ENCODE measurements at places on chromosomes 4 and X.

DNA sequence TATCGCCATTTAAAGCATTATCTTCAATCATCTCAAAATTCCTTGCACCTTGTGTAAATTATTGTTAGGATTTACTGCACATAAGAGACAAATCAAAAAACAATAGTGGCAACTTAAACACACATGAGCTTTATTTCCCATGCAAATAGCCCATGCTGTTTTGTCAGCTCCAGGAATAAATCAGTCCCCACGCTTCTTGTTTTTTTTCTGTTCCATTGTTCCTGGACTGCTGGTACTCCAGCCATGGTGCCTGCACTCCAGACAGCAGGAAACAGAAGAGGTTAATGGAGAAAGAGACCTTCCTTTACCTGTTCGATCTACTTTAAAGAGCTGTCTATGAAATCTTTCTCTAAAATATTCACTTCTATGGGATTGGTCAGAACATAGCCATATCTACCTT, 1515.7 kb upstream of the TENM3 start:
- no peak for DNase-seq

DNA sequence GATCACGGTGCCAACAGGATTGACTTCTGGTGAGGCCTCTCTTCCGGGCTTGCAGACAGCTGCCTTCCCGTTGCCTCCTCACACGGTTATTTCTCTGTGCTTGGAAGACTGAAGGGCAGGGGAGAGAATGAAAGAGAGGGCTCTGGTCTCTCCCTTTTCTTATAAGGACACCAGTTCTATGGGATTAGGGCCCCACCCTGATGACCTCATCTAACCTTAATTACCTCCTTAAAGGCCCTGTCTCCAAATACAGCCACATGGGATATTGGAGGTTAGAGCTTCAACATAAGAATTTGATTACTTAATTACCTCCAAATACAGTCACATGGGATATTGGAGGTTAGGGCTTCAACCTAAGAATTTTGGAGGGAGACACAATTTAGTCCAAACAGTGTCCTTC, 46.5 kb downstream of the EVC start:
- no peak for DNase-seq

- DNase-seq: no peak
These were observed 26.4 kb upstream of the MMRN1 start for GRCh38 chr4:89868276-89868675.

GRCh38 chr4:144902614-144903013, 195.4 kb downstream of the ANAPC10 start:
- DNase-seq: no peak

- DNase-seq: no peak
These were observed 28.9 kb upstream of the MTMR1 start for GRCh38 chrX:150664290-150664689.

GRCh38 chr4:148778980-148779675, 336.9 kb upstream of the NR3C2 start:
- DNase-seq: no peak

- no peak for DNase-seq
These were observed 9.3 kb downstream of the PAPSS1 start for GRCh38 chr4:107710493-107711459.

- no peak for DNase-seq
These were observed 78.1 kb upstream of the DHRSX start for GRCh38 chrX:2578864-2579263.

DNA sequence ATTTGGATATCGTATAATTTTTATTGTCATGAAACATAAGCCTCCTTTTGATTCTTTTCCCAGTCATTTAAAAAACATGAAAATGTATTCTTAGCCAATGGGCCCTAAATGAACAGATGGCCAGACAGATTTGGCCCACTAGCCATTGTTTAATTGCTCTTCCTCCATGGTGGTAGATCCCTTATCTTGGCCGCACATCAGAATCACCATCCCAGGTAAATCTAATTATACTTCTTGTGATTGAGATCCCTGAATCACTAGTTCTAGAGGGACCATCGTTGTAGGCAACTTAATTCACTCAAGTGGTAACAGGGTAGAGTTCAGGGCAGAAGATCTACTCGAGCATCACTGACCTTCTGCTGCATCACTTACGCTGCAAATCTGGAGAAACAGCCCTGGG, 24.1 kb upstream of the VCX3A start:
- DNase-seq: no peak

GRCh38 chrX:67544281-67545035, 637 bp downstream of the AR start:
- DNase-seq: no peak

DNA sequence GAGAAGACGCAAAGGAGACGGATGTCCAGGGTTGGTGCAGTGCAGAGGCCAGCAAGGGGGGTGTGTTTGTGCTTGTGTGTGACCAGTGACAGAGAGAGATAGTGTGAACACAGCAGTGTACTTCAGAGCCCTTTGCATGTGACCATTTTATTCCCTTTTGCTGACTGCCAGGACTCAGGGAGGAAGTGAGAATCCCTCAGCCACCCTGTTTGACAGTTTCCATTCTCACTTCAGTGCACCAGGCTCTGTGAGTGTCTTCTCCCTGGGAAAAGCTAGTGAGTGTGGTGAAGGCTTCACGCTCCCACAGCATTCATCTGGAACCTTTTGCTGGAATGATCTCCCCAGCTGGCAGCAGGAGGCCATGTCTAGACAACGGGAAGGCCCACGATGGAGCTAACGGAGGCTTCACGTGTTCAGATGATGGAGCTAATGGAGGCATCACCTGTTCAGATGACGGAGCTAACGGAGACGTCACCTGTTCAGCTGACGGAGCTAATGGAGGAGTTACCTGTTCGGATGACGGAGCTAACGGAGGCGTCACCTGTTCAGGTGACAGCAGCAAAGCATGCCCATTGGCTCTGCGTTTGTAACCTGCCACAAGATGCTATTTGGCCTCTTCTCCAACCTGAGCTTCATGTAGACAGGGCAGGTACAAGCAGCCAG, 195.4 kb downstream of the AFAP1 start:
- no peak for DNase-seq

DNA sequence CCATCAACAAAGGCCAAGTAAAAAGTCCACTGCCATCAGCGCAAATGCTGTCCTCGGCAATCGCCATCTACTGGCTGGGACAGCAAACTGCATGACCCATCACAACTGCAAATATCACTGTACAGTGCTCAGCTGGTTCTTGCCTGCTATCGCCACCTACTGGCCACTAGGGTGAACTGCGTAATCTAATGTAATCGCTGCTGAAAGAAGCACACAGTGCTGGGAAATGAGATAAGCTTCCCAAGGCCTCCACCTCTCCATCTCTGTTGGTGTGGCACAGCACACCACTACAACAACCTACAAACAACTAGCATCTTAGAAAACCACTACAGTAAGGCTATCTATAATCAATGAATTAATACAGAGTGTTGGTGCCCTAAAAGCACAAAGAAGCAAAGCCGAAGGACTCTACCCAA, 298.3 kb downstream of the TEX13A start:
- DNase-seq: no peak

GRCh38 chrX:67717571-67717970, 173.8 kb downstream of the AR start:
- no peak for DNase-seq

- no peak for DNase-seq
These were observed 59.9 kb upstream of the CDKN2AIP start for GRCh38 chr4:183384516-183384915.

- no peak for DNase-seq
These were observed 77.8 kb downstream of the CD38 start for GRCh38 chr4:15855804-15856475.

DNA sequence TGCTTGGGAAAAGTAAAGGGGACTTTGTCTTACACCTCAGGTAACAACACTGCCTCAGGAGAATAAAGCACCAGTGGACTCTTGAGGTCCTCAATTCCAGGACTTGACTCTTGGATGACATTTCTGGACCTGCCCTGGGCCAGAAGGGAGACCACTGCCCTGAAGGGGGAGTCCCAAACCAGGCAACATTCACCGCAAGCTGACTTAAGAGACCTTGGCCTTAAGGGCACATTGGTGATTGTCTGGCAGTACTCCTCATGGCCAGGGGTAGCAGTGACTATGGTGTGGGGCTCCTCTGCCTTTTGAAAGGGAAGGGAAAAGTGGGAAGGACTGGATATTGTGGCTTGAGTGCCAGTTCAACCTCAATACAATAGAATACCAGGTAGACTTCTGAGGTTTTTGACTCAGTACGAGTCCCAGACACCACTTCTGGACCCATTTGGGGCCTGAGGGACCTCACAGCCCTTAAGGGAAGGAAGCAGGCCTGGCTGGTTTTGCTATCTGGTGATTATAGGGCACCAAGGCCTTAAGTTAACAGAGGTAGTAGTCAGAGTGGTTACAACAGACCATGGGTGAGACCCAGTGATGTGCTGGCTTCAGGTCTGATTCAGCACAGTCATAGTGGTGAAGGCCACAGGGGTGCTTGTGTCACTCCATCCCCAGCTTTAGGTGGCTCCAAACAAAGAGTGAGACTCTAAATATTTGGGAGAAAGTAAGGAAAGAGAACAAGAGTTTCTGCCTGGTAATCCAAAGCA, 121.2 kb upstream of the TET2 start:
- no peak for DNase-seq

- DNase-seq: no peak
These were observed 739 bp downstream of the GAK start for GRCh38 chr4:931194-931959.

GRCh38 chr4:20840648-20841190, 140.5 kb downstream of the PACRGL start:
- DNase-seq: no peak

DNA sequence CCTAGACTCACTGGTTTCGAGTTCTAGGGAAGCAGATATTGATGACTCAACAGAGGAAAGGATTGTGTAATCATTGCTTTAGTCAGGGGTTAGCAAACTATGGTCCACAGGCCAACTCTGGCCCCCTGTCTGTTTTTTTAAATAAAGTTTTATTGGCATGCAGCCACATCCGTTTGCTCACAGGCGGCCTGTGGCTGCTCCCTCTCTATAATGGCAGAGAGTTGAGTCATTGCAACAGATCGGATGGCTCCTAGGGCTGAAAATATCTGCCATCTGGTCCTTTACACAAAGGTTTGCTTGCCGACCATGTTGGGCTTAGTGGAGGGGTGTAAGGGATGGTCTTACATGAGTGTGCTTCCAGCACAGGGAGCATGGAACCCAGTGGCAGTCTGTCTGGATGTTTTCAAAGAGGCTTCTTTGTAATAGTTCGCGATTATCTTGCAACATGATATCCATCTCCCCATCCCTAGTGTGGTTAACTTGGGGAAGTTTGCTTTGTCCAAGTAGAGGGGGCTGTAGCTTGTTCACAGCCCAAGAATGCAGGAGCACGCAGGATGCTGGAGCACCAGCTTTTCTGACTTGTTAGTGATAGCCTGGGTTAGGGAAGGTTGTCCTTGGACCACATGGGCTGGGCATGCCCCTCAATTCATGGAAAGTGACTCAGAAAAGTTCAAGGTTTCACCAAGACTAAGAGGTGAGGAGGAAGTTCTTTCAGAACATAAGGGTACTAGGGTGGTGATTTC, 59.3 kb upstream of the CLDN34 start:
- DNase-seq: no peak

- no peak for DNase-seq
These were observed 28.9 kb downstream of the OFD1 start for GRCh38 chrX:13763489-13763888.
